ENCODE measurements at places on chromosomes 13 and 19.

GRCh38 chr19:12647490-12648071, 19.0 kb downstream of the MAN2B1 start:
- peak; percentile 73 for DNase-seq

DNA sequence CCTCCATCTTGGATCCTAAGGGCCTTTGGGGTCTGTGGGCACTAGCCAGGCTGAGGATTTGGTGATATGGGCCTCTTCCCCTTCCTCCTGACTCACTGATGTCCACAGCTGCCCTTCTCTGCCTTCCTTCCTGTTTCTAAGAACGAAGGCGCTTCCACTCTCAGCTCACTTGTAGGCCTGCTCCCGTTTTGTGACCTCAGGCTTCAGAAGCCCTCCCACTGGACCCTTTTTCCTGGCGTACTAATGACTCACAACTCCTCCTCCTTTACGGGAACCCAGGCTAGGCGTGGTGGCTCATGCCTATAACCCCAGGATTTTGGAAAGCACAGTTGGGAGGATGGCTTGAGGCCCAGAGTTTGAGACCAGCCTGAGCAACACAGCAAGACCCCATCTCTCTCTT, 55.6 kb downstream of the TMED1 start:
- DNase-seq, result no peak

- no peak for DNase-seq
Measured at GRCh38 chr19:36111200-36111539, 227 bp downstream of the OVOL3 start.

- no peak for DNase-seq
Measured at GRCh38 chr13:36675213-36675536, 1.4 kb downstream of the SERTM1 start.

DNA sequence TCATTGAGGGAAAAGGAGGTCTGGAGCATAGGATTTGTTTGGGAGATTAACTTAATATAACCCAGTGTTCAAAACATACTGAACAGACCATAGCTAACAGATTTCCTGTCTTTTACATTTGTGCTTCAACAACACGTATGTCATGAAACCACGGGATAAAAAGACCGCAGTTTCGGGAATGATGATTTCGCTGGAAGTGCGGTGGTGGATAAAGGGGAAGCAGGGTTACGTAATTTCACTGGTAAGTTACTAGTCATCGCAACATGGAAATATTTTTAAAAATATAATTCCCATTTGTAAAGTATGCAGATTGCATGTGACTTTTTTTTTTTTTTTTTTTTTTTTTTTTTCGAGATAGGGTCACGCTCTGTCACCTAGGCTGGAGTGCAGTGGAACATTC, 237.4 kb downstream of the LMO7 start:
- no peak for DNase-seq

- no peak for DNase-seq
Measured at GRCh38 chr13:24293746-24294145, 15.6 kb upstream of the C1QTNF9 start.

DNA sequence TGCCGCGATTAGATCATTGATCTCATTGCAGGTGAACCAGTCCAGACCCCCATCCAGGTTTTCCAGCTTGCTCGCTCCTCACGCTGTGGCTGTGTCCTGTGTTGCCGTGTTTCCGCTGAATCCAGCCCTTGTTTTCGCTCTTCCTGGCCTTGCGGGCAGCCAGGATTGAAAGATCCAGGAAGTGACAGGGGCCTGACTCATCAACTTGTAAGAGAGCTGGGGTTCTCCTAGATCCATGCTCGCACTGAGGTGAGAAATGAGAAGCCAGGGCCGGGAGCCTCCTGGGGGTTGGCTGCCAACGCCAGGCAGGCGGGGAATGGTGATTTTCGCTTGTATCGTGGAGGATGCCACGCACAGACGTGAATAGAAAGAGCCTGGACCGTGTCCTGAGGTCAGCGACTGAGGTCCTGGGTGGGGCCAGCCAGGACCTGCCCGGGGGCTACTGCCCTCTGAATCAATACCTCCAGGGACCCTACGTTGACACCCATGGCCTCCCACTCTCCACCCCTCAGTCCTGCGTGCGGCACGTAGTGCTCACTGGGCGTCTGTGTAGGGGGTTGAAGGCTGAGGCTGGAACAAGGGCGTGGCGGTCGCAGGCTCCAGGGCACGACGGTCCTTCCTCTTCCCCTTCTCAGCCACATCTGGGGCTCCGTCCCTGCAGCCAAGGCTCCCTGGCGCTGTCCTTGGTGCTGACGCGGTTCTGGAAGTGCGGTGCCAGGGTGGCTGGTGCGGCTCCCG, 7.3 kb upstream of the PTPRH start:
- DNase-seq, result peak; percentile 70

DNA sequence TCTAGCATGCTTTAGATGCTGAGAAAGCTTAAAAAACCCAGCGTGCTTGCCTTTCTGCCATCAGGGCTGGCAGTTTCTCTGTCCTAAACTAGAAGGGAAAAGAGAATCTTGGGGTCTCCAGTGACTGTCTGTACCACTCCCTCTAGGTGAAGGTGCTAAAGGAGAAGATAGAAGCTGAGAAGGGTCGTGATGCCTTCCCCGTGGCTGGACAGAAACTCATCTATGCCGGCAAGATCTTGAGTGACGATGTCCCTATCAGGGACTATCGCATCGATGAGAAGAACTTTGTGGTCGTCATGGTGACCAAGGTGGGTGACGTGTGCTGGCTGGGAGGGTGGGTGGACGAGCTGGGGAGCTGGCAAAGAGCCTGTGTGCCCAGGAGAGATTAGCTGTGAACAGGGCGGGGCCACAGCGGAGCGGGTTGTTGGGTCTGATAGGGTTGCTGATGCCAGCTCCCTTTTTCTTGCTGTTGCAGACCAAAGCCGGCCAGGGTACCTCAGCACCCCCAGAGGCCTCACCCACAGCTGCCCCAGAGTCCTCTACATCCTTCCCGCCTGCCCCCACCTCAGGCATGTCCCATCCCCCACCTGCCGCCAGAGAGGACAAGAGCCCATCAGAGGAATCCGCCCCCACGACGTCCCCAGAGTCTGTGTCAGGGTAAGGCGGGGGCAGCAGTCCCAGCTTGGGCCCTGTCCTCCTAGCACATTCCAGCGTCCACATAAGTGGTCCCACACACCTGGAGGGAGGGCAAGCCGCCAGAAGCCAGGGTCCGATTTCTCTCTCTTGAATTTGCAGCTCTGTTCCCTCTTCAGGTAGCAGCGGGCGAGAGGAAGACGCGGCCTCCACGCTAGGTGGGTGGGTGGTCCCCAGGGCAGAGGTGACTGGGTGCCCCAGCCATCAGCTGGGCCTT, 2.3 kb downstream of the RAD23A start:
- DNase-seq, result no peak

- DNase-seq, result no peak
Measured at GRCh38 chr13:111122056-111122455, 6.9 kb downstream of the ARHGEF7 start.

- DNase-seq, result no peak
Measured at GRCh38 chr13:107208889-107209288, 641.0 kb upstream of the ARGLU1 start.

DNA sequence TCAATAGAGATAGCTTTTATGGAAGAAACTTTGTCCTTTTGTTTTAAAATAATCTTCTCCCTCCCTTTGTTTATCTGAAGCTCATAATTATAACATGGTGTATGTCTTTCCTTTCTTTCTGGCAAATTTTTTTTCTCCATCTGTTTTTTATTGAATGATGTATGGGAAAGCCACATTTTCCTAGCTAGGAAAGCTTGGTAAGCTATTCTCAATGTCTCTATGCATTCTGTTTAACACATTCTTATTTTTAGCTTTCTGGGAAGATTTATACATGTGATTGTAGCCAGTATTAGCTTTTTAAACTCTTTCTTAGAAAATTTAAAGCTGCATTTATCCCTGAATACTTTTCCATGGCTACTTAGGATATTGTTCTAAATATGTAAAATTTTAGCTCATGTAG, 124.9 kb upstream of the CSNK1A1L start:
- DNase-seq, result no peak

DNA sequence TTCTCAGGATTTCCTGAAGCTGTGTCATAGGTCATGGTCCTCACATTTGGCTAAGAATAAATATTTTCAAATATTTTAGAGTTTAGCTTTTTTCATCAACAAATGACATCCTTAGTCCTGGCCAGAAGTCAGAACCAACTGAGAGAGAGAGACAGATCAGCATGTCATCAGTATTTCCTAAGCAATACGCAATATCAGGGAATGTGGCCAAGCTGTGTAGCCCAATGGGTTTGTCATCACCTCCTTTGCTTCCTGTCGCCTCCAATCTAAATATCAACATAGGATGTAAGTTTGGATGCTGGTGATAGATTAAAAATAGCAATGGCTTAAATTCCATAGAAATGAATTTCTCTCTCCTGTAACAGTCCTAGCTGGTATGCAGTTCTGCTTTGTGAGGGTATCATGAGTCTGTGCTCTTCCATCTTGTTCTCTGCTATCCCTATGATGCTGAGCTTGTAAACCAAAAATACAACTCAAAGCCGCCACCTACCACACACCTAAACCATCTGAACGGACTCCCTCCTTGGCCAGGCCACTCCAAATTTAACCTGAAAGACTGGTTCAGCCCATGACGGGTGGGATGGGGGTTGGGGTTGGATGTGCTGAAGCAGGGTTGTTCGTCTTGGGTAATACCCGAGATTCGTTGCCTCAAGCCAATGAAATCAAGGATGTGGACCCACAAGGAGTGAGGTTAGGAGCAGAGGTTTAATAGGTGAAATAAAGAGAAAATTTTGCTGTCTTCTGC, 10.0 kb upstream of the IGSF23 start:
- DNase-seq, result no peak

DNA sequence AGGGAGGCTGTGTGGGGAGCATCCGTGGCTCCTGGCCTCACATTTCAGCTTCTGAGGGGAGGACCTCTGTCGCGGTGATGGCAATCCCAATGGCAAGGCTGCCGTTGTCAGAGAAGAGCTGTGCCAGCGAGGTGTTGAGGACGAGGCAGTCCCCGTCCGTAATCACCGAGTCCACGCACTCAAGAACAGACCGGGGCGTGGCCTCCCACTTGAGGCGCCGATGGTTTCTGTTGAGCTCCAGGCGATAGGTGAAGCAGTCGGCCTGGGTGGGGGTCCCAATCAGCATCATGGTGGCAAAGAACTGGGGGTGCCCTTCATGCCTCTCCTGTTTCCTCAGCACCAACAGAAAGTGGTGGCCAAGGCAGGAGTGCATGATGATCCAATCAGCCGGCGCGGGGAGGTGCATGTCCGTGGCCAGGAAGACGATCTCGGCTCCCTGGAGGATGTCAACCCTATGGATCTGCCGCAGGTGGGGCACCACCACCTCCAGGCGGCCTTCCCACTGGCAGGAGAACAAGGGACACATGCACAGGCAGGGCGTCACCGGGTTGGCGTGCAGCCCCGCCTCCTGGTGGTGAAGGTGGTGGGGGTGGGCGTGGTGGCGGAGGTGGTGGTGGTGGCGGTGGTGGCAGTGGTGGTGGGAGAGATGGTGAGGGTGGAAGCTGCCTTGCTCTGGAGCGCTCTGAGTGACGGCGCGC, 68.1 kb downstream of the SIAH3 start:
- DNase-seq, result no peak

GRCh38 chr19:35314858-35315470, 14.0 kb upstream of the CD22 start:
- DNase-seq, result no peak

DNA sequence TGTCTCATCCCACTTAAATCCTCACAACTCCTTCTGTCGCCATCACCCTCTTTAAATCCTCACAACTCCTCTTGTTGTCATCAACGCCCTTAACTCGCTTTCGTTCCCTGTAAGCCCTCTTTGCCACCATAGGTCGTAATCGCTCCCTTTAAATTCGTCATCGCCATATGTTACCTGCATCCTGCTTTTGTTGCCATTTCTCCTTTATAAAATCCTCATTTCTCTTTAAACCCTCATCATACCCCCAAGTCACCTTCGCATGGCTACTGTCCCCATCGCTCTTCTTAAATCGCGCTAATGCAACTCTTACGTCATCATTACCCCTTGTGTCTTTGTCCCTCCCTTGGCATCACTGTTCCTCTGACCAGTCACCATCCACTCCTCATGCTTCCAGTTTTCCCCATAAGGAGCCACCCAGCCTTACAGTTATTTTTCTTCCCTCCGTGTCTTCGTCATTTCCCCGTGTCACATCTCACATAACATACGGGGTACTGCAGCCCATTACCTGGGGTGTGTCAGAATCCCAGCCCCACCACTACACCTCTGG, 539 bp downstream of the PLD3 start:
- no peak for DNase-seq

- DNase-seq, result no peak
Measured at GRCh38 chr13:94534166-94534565, 54.7 kb upstream of the DCT start.

- no peak for DNase-seq
Measured at GRCh38 chr13:99496184-99497142, 4.8 kb upstream of the TM9SF2 start.

GRCh38 chr19:5430237-5430636, 25.0 kb upstream of the ZNRF4 start:
- no peak for DNase-seq

- no peak for DNase-seq
Measured at GRCh38 chr13:72566526-72566925, 160.9 kb downstream of the MZT1 start.

DNA sequence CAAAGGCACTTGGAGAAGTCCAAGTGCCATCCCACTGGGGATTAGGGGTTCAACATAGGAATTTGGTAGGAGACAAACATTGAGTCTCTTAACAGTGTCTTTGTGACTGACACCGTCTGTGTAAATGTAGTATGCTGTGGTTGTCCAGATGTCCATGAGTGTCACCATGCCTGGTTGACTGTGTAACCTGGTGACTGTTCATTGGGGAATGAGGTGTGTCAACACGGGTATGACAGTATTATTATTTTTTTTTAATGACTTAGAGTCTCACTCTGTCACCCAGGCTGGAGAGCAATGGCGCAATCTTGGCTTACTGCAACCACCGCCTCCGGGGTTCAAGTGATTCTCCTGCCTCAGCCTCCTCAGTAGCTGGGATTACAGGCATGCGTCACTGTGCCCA, 16.2 kb downstream of the PKN1 start:
- DNase-seq, result no peak

DNA sequence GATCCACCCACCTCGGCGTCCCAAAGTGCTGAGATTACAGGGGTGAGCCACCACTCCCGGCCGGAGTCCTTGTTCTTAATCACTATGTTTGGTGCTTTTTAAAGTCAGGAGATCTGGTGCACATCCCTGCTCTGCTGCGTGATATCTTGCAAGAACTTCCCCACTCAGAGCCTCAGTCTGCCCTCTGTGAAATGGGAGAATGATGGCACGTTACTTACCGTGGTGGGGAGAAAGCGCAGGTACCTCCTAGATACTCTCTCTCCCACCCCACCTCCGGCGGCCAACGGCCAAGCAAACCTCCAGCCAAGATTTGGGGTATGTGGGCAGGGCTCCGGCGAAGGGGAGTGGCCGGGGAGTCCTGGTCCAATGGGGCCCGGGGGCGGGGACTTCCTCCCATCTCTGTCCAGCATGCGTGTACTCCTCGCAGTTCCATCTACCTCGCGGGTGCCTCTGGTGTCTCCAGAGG, at the start of gene RYR1:
TSS of gene RYR1 (plus strand) at position 424 of the 466 bp plus-strand sequence. CDS start 139 bp downstream, outside the sequence.
- peak; percentile 88 for DNase-seq

GRCh38 chr13:100773429-100773828, 98.8 kb upstream of the TMTC4 start:
- no peak for DNase-seq

- DNase-seq, result no peak
Measured at GRCh38 chr19:40565910-40566495, 10.7 kb upstream of the SHKBP1 start.
